ENCODE measurements at places on chromosomes 13 and 19.

- no peak for DNase-seq
Measured at GRCh38 chr19:33299051-33299688, 3.2 kb downstream of the CEBPA start.

DNA sequence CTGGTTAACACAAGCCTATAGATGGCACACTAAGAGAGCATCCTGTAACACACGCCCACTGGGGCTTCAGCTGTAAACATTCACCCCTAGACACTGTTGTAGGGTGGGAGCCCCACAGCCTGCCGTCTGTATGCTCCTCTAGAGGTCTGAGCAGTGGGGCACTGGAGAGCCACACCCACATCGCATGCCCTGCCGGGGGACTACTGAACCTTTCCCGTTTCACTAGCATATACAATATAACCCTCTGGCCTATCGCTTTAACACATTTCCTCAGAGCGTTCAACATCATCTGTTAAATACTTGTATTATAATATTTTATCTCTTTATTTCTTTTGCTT lies 73.4 kb downstream of the PCDH9 start:
- no peak for DNase-seq

DNA sequence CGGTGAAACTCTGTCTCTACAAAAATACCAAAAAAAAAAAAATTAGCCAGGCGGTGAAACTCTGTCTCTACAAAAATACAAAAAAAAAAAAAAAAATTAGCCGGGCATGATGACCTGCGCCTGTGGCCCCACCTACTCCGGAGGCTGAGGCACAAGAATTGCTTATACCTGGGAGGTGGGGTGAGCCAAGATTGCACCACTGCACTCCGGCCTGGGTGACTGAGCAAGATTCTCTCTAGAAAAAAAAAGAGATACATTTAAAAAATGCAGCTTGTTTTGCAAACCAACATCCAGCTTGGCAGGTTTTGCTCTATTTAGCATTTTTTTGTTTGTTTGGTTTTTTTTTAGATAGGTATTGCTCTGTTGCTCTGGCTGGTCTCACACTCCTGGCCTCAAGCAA lies 6.7 kb upstream of the PGPEP1 start:
- no peak for DNase-seq

- DNase-seq: no peak
Measured at GRCh38 chr13:109043636-109044035, 414.2 kb downstream of the MYO16 start.

GRCh38 chr19:41377977-41378709 lies 1.8 kb downstream of the TMEM91 start:
- DNase-seq: no peak

DNA sequence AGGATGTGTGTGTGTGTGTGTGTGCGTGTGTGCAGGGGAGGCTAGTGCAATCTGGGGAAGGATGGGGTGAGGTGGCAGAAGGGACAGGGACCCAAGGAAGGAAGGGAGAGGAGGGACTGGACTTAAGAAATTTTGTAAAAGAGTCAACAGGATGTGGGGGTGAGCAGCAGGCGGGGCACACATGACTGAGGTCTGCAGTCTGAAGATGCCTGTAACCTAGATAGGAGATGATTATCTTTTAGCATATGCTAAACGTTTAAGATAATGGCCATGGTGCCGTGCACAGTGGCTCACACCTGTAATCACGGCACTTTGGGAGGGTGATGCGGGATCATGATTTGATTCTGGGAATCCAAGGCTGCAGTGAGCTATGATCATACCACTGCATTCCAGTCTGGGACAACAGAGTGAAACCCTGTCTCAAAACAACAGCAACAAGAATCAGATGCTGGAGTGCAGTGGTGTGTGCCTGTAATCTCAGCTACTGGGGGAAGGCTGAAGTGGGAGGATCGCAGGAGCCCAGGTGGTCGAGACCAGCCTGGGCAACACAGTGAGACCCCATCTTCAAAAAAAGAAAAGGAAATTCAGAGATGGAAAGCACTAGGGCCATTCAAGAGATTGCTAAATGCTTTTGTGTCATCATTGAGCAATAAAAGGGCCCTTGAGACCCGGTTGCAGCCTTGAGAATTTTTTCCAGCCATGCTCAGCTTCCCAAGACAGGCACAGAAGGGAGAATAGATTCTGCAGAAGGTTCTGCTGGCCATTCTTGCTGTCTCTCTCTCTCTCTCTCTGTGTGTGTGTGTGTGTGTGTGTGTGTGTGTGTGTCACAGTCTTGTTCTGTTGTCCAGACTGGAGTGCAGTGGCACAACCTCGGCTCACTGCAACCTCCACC lies 3.8 kb upstream of the ZNF414 start:
- DNase-seq: peak; percentile 26

GRCh38 chr13:31504918-31505317 lies 234.4 kb upstream of the RXFP2 start:
- no peak for DNase-seq

DNA sequence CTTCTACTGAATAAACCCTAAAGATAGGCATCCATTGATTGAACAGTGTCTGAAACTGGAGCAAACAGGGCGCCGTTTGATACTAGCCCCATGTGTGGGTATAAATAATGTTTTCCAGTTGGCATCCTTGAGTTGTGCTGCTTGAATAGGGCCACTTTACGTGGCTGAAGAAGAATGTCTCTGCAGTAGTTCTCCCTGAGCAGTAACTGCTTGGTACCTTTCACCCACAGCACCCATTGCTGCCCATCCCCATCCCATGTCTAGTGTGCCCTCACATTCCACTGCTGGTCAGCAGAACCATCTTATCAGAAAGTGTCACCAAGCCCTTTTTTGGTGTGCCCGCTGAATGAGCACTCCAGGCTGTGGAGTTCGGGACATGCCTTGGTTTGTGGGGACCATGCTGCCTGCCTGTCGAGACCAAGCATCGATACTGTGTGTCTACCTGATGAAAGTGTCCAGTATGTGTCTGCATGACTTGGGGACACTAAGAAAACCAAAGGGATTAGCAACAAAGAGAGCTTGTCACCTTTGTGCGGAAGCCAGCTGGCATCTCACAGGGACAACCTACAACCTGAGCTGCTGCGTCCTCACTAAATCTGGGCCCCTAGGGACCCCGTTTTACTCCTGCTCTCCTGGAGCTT lies 162.0 kb downstream of the TM9SF2 start:
- DNase-seq: no peak

DNA sequence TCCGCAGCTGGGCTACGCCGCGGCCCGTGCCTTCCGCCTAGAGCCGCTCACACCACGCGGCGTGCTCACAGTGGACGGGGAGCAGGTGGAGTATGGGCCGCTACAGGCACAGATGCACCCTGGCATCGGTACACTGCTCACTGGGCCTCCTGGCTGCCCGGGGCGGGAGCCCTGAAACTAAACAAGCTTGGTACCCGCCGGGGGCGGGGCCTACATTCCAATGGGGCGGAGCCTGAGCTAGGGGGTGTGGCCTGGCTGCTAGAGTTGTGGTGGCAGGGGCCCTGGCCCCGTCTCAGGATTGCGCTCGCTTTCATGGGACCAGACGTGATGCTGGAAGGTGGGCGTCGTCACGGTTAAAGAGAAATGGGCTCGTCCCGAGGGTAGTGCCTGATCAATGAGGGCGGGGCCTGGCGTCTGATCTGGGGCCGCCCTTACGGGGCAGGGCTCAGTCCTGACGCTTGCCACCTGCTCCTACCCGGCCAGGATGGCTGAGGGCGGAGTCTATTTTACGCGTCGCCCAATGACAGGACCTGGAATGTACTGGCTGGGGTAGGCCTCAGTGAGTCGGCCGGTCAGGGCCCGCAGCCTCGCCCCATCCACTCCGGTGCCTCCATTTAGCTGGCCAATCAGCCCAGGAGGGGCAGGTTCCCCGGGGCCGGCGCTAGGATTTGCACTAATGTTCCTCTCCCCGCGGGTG lies 7.4 kb downstream of the DBP start:
- DNase-seq: no peak

- no peak for DNase-seq
Measured at GRCh38 chr13:60757501-60758215, 360.6 kb downstream of the TDRD3 start.

- no peak for DNase-seq
Measured at GRCh38 chr13:52947921-52948373, 80.7 kb upstream of the OLFM4 start.

DNA sequence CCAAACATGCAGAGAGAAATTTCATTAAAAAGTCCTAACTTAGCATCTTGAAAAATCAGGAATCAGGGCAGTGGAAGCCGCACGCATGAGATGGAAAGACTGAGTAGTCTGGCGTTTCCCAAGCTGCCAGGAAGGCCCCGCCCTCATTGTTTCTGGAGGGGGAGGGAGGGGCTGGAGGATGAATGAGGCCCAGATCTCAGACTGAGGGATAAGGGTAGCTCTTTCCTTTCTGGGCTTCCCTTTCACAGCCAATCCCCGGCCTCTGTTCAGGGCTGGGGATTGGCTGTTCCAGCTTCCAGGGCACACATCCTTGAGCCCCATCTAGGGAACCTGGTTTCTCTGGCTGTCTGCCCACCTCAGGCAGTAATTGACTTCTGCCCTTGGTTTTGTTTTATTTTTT lies 7.3 kb downstream of the C19orf53 start:
- DNase-seq: no peak

GRCh38 chr13:21748166-21748565 lies 77.3 kb downstream of the FGF9 start:
- DNase-seq: no peak

- DNase-seq: no peak
Measured at GRCh38 chr13:113528101-113528812, 37.7 kb upstream of the DCUN1D2 start.

GRCh38 chr13:74103196-74103595 lies 31.0 kb downstream of the KLF12 start:
- DNase-seq: no peak

DNA sequence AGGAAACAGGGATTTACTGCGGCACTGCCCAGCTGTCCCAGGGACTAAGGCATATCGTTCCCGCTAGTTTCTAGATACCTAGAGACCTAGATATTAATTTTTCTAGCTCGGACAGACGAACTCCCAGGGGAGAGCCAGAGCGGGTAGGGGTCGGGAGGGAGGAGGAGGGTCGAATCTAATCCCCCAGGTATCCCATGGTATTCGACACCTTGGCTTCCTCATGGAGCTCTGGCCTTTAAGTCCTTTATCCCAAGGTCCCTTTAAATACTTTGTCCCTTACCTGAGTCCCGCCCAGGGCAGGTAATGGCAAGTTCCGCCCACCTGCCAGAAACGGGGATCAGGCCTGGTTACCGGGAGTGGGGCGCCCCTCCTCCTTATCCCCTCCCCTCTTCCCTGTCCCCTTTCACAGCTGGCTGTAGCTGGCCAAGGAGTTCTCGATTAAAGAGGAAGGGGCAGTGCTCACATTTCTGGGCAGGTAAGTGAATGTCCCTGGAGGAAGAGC lies at the start of gene PRRG2:
TSS of gene PRRG2 (plus strand) at position 310 of the 502 bp plus-strand sequence. CDS start 1,904 bp downstream, outside the sequence.
- no peak for DNase-seq

DNA sequence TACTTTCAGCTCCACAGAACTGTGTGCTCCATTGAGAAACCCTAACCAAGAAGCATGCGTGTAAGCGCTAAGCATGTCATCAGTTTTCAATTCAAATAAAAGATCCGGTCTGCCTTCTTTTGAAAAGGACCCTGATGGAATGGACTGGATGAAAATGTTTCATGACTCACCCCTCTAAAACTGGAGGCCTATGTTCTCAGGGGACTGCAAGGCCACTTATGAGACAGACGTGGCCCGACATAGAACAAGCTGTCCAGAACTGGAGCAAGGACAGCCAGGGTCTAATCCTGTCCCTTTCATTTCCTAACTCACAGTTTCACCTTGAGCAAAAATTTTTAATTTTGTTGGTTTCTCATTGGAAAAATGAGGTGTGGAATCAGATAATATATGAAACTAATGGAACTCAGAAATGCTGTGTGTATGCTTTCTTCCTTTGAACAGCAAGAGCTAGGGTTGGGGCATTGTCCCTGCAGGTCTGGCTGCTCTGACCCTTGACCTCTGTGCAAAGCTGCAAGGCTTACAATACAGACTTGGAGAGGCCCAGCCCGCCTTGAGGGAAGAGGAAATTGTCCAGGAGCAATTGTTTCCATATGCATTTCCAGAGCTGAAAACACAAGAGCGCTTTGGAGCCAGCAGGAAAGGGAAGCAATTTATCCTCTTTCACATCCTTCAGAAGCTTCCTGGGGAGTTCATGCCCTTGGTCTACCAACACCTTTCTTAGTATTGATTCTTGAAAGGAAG lies 553.4 kb upstream of the KLF12 start:
- DNase-seq: no peak

DNA sequence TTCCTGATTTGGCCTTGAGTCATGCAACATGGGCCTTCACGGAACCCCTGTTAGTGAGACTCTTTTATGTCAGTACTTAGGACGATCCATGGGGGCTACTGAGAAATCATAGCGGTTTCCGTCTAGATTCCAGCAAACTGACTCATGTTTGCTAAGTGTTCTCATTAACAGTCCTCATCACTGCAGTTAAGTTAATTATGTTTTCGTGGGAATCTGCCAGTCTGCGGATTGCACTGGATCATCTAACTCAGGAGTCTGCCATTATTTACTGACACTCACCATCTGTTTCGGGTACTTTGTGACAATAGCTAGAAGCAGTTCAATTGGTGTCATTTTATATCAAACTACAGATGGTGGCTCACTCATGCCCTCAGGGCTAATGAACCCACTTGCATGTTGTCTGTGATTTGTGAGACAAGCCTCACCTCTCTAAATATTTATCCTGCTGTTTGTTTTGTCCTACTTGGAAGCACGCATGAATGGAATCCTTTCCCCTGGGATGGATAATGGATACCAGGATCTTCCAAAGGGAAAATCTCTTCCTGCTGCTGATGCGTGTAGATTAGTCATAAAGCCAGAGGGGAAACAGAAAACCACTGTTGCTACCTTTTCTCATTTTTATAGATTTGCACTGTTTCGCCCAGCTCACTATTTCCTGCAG lies 61.8 kb downstream of the RAB20 start:
- DNase-seq: no peak

DNA sequence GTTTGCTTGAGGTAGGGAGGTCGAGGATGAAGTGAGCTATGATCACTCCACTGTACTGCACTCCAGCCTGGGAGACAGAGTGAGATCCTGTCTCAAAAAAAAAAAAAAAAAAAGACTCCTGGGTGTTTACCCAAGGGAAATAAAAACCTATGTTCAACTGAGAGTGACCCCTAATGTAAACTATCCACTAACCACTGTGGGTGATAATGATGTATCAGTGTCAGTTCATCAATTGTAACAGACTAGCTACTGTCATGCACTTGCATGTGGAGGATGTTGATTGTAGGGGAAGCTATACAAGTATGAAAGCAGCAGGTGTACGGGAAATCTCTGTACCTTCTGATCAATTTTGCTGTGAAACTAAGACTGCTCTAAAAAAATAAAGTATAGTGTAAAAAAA lies 2.6 kb upstream of the CIB3 start:
- DNase-seq: no peak

GRCh38 chr19:33963514-33963913 lies 166.8 kb downstream of the KCTD15 start:
- DNase-seq: no peak

GRCh38 chr13:52599037-52599847 lies 43.0 kb upstream of the HNRNPA1L2 start:
- no peak for DNase-seq

- DNase-seq: no peak
Measured at GRCh38 chr13:110023729-110024644, 237.6 kb upstream of the IRS2 start.
